ENCODE measurements at places on chromosomes 1 and 21.

DNA sequence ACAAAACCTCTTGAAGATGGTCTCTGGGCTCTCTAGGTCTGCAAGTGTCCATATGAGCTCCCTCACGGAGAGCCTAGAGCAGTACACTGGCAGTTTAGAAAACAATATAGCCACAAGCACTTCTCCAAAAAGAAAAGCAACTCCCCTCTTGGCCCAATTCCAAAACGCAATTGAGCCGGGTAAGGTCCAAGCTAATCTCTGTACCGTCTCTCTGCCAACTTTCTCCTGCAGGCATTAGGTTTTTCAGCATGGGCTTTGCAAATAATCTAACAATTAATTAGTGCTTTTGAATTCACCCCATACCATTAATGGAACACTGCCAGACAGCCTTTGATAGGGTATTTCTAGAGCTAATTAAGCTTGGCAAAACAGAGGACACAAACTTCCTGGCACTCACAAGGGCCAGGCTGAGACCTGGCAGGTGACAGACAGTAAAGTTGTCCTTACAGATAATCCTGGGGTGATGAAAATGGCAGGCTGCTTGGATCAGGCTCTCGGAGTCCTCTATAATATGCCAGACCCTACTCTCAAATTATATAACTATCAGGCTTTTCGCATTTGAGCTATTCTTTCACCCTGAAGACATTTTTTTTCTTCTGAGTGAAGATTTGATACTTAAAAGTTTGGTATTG lies 39.8 kb downstream of the TGFBR3 start:
- no peak for DNase-seq

DNA sequence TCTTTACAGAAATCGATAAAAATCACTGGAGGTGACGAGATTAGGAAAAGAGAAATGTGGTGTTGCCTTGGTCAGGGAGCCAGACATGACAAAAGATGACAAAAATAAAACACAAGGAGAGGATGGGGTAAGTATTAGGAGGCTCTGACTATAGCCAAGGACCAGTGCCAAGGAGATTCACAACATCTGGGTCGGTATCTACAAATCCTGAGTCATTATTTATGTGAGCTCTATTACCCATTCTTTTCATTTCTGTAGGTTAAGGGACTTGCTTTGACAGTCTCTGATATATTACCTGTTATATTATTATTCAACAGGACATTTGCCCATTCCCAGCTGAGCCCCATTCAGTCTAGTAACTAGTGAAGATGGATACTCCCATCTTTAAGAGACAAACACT lies 120.8 kb downstream of the TYW3 start:
- no peak for DNase-seq

DNA sequence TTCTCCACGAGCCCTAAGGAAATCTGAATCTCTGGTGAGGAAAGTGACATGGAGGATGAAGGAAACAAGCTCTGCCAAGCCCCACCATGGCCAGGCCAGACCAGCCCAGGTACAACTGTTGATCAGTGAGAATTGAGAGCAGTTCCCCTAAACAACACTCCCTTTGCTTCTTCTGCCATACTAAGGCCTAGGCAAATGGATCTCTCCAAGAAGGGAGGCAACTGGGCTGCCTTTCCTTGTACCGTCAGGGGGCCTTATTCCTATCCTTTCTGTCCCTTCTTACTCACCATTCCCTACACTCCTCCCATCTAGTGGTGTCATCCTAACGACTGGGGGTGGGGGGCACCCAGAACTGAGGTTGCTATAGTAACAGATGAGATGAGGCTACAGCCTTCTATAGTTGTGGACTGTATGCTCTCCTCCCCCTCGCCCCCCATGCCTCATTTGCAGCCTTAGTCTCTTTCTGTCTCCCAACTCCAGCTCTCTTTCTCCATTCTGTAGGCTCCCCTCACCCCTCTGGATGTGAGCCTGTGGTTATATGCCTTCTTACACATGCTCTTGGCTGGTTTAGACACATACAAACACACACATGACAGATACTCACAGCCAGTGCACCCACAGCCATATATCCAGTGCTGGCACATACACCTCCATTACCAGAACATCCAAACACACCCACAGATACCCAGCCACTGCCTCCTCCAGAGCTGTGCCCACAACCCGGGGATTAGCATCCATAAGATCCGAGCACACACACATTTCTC lies 3.6 kb downstream of the PEA15 start:
- DNase-seq: no peak

DNA sequence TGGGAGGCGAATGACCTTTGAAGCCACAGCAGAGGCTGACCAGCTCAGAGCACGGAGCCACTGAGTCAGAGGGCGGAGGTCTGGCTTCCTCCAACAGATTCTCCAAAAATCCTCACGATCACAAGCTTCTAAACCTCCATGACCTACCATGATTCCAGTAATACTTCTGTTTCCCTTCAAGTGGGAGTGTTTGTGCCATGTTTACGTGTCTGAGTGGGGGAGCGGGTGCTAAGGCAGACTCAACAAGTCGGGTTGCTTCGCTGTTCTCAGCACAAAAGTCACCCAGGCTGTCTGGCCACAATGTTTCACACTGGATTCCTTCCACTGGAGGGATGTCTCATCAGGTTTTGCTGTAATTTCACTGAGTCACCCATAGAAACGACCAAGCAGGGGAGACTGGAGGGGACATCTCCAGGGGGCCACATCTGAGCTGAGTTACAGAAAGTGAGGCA lies 86.2 kb downstream of the SLC66A1 start:
- DNase-seq: no peak

- no peak for DNase-seq
Measured at GRCh38 chr1:180236698-180237509, 6.8 kb downstream of the LHX4 start.

DNA sequence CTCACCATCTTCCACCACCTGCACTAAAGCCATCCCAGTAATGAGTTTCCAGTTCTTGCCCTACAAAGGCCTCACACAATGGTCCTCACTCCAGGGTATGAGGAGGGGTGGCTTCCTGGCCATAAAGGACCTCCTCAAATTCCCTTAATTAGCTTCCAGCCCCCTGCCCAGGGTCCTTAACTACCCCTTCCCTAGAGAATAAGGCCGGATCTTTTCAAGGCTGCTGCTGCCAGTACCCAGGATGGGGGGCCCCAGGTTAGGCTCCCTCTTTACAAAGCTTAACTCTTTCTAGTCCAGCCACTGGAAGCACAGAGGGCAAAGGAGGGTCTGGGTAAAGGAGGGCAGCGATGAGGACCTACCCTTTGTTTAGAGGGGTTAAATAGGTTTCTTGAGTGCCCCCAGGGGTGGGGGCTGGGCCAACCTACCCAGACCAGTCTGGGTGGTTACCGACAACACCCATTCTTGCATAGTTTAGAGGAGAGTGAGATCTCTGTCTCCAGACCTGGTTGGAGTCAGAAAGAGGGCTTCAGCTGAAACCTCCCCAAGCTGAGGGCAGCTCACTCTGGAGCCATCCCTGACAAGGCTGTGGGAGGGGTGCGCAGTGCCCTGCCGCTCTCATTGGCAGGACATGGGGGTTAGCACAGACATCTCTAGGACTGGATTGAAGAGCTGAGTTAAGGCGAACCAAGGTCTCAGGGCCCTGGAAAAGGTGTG lies 7.1 kb downstream of the BLACAT1 start:
- no peak for DNase-seq

- DNase-seq: no peak
Measured at GRCh38 chr1:37174341-37174740, 140.0 kb upstream of the GRIK3 start.

DNA sequence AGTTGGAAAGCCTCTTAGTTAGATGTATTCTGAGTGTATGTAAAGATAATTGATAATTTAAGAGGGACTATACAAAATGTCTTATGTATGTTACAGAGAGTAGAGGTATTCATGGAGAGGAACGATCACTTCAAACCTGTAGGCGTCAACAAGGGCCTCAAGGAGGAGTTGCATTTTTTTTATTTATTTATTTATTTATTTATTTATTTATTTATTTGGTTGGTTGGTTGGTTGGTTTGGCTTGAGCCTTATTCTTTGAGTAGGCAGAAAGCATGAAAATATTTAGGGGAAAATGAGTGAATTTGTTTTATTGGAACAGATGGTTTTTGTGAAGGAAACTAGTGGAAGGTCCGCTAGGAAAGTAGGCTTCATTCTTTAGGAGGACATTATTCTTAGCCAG lies 8.5 kb downstream of the ANGPTL1 start:
- DNase-seq: no peak

GRCh38 chr1:115323366-115324004 lies 14.6 kb downstream of the NGF start:
- DNase-seq: no peak

DNA sequence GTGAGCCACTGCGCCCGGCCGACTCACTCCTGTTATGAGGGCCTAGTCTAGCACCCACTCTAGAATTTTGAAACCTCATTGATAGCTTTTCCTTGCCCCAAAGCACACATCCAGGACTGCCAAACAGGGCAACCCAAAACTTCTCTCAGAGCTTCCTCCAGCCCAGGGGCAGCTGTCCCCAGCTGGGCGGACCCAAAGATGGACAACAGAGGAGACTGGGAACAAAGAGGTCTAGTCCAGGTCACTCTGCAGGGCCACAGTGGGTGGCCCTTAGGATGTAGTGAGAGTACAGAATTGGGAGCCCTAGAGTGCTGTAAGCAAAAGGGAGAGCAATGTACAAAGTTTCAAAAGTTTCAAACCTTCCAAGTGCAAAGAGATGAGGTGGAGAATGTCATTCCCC lies 1.2 kb downstream of the CD34 start:
- DNase-seq: no peak

GRCh38 chr1:2350501-2350900 lies 40.9 kb downstream of the MORN1 start:
- no peak for DNase-seq

GRCh38 chr1:53206735-53207379 lies 10.2 kb downstream of the CPT2 start:
- DNase-seq: no peak

GRCh38 chr1:44276901-44277300 lies 63.6 kb downstream of the DMAP1 start:
- no peak for DNase-seq

DNA sequence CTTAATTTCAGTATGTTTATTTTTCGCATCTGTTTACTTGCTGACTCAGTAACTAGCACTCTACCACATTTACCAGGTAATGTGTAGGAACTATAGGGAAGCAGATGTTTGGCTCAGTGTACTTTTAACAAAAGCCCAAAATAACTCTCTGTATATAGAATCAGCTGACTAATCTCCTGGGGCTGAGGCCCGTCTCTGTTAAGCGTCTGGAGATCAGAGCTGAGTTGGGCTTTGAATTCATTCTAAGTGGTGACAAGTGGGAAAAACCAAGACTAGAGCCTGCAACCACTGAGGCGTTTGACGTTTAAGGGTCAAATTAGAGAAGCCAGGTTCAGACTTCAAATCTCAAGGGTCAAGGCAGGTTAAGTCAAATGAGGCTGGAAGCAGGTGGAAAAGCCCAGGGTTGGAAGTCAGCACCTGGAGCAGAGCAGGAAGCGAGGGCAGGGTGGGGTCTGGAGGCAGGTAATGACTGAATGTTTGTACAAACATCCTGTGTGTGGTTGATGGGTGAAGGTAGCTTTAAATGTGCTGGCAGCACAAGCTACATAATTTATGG lies 56.8 kb upstream of the LYST start:
- no peak for DNase-seq

GRCh38 chr1:3439346-3440299 lies 14.8 kb upstream of the ARHGEF16 start:
- DNase-seq: no peak

DNA sequence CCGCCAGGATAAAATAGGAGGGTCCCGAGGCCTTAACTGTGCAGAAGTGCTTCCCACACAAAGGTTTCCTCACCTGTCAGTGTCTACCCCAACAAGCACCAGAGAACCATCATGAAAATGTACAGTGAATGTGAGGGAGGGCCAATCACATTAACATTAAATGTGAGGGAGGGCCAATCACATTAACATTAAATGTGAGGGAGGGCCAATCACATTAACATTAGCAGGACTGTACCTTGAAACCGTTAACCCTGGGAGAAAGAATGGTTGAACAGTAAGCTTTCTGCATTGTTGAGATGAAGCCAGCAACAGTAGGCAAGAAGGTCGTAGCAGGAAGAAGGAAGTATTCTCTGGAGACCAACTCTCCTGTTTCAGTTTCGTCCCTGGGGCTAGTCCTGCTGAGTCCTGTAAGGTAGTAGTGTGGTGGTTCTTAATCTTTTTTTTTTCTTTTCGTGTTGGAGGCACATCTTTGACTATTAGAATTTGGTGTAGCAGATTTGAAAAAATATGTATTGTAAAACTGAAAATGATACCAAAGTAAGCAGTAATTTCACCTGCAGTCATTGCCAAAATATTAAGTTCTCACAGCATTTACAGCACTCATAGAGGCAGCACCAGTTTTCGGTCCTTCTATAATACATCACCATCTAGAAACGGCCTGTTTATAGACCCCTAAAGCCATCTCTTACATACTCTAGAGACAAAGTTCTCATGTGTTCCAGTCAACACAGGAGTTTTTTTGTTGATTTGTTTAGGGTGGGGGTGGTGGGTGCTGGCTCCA lies 98.6 kb upstream of the PPP2R5A start:
- no peak for DNase-seq

- no peak for DNase-seq
Measured at GRCh38 chr1:88946861-88947260, 45.6 kb downstream of the KYAT3 start.

DNA sequence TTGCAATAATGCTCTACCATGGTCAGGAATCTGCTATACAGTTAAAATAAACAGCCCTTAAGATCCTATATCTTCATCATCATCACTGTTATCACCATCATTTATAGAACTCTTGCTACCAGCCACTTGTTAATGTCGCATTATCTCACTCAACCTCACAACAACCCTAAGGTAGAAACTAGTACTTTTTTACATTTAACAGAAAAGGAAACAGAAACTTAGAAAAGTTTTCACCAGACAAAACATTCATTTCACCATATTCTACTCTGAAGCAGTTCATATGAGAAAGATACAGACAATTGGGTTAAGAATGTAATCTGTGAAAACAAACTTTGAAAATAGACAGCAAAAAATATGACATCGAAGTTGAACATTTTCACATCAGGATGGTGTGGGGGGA lies 262.6 kb downstream of the ATG4C start:
- DNase-seq: no peak

DNA sequence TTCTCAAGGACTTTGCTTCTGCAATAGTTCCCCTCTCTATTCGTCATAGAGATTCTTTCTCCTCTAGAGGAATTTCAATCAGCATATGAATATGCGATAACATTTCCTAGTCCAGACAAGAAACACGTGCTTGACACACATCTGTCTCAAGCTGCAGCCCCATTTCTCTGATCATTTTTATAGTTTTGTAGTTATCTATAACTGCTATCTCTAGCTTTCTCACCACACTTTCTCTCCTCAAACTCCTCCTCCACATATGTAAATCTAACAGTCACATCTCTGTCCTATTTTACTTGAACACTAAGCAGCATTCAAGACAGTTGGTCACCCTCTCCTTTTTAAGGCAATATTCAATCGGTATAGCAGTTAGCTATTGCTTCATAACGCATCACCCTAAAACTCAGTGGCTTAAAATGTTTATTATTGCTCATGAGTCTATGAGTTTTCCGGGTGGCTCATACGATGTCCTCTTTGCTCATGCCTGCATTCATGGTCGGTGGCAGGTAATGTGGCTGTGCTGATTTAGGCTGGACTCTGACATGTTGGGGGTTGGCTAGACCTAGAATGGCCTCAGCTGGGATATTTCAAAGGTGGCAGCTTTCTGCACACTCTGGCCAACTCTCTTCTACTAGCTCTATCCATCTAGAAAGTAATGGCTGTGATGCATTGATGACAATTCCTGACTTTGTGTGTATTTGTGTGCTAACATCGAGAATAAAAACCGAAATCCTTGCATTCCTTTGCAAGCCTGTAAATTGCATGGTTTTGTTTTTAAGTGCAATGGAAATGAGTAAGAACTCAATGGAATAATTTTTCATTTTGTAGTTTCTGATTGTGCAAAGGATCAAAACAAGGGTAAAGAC lies 20.6 kb downstream of the ATP6V1G3 start:
- DNase-seq: no peak

GRCh38 chr1:199907361-199907760 lies 120.1 kb upstream of the NR5A2 start:
- no peak for DNase-seq

Measured in AML-193 (cell line).